Natural killer cell (primary cell): ENCODE measurements at places on chromosomes 5 and 9. TPM values are rescaled to one million over a fixed set of nuclear protein-coding genes. Genes with fewer than 3 reads are reported as not detected.
A peak's percentile ranks its signal among the peaks of the same experiment; 100 is the strongest.

The CCDC183 gene
- 0.65 TPM for total RNA-seq

The PAEP gene
- not detected for total RNA-seq

The ZNF608 gene
- 0.39 TPM for total RNA-seq

The MSX2 gene
- total RNA-seq = not detected

The BARHL1 gene
- total RNA-seq = not detected

The PROB1 gene
- 1.0 TPM for total RNA-seq

GRCh38 chr5:89864941-89865340 is 544.6 kb downstream of the CETN3 start:
- H3K36me3 ChIP-seq = no peaks in the 10 kb centered on the region
- H3K4me1 ChIP-seq = no peaks in the 10 kb centered on the region
- H3K27ac ChIP-seq = no peak overlapping the region
- H3K27me3 ChIP-seq = no peaks in the 10 kb centered on the region
- no peak for DNase-seq

DNA sequence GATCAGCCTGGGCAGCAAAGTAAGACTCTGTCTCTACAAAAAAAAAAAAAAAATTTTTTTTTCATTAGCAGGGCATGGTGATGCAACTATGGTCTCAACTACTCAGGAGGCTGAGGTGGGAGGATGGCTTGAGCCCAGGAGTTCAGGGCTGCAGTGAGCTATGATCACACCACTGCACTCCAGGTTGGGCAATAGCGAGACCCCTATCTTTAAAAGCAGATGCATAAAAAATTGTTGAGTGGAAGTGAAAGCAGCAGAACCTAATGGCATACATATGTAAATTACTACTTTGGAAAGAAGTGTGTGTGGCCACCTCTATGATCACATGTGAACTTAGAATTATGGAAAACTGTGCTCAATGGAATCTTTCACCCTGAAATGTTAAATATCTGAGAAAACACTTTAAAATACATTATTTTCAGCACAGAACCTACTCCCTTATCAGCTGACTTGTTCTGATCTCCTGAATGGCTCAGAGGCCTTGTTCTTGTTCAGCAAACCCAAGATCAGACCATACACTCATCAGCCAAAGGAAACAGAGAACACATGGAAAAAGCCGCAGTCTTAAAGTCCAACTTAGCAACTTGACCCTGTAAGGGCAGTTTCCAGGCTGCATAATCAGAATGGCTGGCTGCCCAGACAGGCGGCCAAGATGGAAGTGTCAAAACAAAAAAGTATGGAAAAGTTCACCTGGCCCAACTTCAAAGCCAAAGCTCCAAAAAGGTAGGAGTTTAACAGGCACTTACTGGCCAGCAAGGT is 56.5 kb downstream of the SIL1 start:
- no peaks in the 10 kb centered on the region for H3K27me3 ChIP-seq
- no peaks in the 10 kb centered on the region for H3K36me3 ChIP-seq
- H3K4me3 ChIP-seq = no peak overlapping the region
- no peaks in the 10 kb centered on the region for H3K4me1 ChIP-seq
- H3K27ac ChIP-seq = no peak overlapping the region

- no peak for DNase-seq
- H3K4me1 ChIP-seq = no peaks in the 10 kb centered on the region
- no peak overlapping the region for H3K27ac ChIP-seq
Measured at GRCh38 chr5:123873846-123874245, 361.9 kb downstream of the CSNK1G3 start.

GRCh38 chr5:84589926-84590325 is 205.2 kb upstream of the EDIL3 start:
- H3K36me3 ChIP-seq = no peaks in the 10 kb centered on the region
- no peak overlapping the region for H3K27ac ChIP-seq
- DNase-seq = no peak
- no peaks in the 10 kb centered on the region for H3K27me3 ChIP-seq
- no peak overlapping the region for H3K4me3 ChIP-seq

DNA sequence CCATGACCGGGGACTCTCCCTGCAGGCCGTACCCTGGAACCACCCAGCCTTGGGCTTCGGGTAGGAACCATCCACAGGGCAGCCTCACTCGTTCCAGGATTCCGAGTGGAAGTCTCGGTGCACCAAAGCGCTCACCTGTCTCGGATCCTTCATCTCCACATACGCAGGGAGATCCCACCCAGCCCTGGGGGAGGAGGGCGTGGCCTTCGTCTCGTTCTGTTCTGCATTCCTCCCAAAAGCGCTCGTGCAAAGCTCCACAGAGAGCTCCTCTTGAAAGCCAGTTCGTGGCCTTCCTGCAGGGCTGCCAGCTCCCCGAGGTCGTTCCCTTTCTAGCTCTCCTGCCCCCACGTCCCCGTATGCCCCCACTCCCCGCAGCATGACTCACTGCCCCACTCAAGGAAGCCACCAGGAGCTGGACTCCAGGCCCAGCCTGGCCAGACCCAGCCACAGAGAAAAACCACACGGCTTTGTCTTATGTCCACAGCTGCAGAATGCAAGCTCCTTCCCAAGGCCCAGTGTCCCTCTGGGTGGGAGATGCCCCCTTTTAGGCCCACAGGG is 65.0 kb upstream of the SARDH start:
- no peaks in the 10 kb centered on the region for H3K4me1 ChIP-seq
- no peak overlapping the region for H3K4me3 ChIP-seq
- H3K27ac ChIP-seq = no peak overlapping the region
- H3K27me3 ChIP-seq = no peaks in the 10 kb centered on the region
- DNase-seq = no peak

DNA sequence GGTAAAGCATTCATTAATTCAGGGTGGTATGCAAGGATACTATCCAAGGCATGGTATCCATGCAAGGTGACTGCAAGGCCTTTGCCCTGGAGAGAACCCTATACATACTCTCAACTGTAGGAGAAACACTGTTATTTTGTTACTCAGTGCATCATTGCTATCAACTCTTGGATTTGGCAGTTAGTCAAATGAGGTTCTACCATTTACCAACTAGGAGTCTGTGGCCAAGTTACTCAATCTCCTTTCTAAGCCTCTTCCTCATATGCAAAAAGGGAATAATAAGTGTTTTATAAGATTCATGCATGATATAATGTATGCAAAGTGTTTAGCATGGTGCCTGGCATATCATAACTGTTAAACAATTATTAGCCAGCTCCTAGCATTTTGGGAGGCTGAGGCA is 4.0 kb downstream of the PCDHGC3 start:
- no peak for DNase-seq
- peaks cover 30% of the 10 kb centered on the region for H3K27me3 ChIP-seq
- H3K36me3 ChIP-seq = no peaks in the 10 kb centered on the region
- peaks cover 21% of the 10 kb centered on the region for H3K4me1 ChIP-seq

DNA sequence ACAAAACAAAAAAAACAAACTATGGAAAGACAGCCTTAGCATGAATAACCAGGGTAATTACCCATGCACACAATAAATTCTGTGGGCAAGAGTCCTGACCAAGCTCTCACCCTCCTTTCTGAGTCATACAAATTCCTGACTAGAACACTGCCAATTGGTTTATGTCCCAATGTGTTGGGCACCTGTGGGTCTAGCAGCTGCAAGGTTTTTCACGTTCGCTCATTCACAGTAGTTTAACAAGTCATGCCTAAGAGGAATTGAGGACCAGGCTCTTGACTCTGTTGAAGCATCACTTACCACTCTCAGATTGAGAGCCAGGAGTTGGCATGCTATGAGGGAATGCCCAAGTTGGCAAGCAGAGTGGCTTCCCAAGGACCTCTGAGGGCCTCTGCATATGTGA is 205.5 kb upstream of the SLC24A2 start:
- H3K36me3 ChIP-seq = no peaks in the 10 kb centered on the region
- H3K27ac ChIP-seq = no peak overlapping the region
- H3K4me3 ChIP-seq = no peak overlapping the region
- H3K4me1 ChIP-seq = peaks cover 3% of the 10 kb centered on the region
- no peak for DNase-seq

GRCh38 chr9:30048396-30048795 is 2336.0 kb upstream of the ACO1 start:
- no peak overlapping the region for H3K27ac ChIP-seq
- no peaks in the 10 kb centered on the region for H3K4me1 ChIP-seq
- H3K27me3 ChIP-seq = no peaks in the 10 kb centered on the region
- no peaks in the 10 kb centered on the region for H3K36me3 ChIP-seq
- H3K4me3 ChIP-seq = no peak overlapping the region

GRCh38 chr9:16484180-16484579 is 386.3 kb downstream of the BNC2 start:
- no peak overlapping the region for H3K4me3 ChIP-seq
- no peak overlapping the region for H3K27ac ChIP-seq
- H3K36me3 ChIP-seq = no peaks in the 10 kb centered on the region
- no peak for DNase-seq
- H3K4me1 ChIP-seq = no peaks in the 10 kb centered on the region
- no peaks in the 10 kb centered on the region for H3K27me3 ChIP-seq

DNA sequence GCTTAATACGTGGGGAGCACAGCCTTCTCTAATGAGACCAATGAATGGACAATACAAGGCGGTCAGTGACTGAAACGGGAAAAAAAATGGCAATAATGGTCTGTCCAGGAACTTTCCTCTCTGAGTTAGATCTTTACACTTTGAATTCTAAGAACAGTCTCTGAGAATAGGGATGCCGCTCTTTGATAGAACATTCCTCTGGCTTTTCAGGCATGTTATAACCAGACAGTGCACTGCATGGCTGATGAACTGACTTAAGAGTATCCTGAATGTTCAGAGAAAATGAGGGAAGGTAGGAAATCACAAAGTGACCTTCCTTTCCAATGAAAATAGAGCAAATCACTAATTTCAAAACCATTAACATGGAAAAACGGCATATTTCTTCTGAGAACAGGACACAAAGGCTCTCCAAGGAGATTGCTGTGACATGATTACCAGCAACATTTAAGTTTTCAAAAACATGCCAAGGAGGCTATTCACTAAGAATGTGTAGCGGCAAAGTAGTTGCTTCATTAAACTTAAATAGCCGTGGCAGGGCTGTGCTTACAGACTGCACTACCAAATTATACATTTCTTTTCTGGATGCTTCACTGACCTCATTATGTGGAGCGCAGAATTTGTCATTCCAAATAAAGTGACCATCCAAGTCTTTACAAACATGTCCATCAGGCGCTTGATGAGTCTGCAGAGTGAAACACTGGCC is 105.9 kb downstream of the MARCHF3 start:
- H3K27me3 ChIP-seq = no peaks in the 10 kb centered on the region
- no peak overlapping the region for H3K27ac ChIP-seq
- DNase-seq = no peak

- no peaks in the 10 kb centered on the region for H3K36me3 ChIP-seq
- H3K27ac ChIP-seq = no peak overlapping the region
- H3K27me3 ChIP-seq = no peaks in the 10 kb centered on the region
- no peak for DNase-seq
- no peak overlapping the region for H3K4me3 ChIP-seq
Measured at GRCh38 chr5:161165998-161166660, 314.1 kb upstream of the ATP10B start.

DNA sequence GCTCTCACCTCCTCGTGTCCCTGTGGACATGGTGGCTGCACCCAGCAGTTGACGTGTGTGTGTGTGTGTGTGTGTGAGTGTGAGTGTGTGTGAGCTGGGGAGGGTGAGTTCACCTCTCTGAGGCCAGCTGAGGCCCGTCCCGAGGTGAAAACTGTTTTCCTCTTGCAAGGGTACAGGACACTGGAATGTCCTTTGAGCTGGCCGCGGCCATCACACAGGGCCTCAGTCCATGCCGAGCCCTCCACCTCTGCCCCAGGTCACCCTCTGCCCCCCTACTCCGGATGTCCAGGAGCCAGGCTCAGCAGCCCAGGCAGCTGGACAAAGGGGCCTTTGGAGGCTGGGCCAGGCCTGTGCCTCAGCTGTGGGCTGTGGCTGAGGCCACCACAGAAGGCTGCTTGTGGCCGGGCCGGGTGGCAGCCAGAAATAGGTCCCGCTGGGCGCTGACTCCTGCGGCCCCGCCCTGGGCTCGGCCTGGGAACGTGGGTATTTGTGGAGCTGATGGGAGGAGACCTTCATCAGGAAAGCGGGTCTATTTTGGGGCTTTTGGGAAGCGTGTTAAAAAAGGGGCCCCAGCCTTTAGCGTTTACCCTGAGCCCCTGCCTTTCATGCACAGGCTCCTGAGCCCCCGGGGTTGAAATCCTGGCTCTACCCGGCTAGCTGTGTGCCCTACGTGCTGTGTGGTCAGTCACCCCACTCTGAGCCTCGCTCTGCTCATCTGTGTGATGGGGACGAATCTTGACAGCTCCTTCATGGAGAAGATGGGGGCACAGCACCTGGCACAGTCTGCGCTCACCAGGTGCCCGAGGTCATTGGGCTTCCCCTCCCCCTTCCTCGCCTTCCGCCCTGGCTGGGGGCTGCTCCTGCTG is 75.1 kb upstream of the IER5L start:
- no peak for DNase-seq
- peaks cover 6% of the 10 kb centered on the region for H3K4me1 ChIP-seq
- no peaks in the 10 kb centered on the region for H3K36me3 ChIP-seq
- H3K27ac ChIP-seq = no peak overlapping the region
- no peak overlapping the region for H3K4me3 ChIP-seq

GRCh38 chr5:56585999-56586691 is 229.2 kb upstream of the MAP3K1 start:
- no peak overlapping the region for H3K4me3 ChIP-seq
- no peaks in the 10 kb centered on the region for H3K36me3 ChIP-seq
- no peak for DNase-seq
- H3K27me3 ChIP-seq = no peaks in the 10 kb centered on the region
- no peak overlapping the region for H3K27ac ChIP-seq

DNA sequence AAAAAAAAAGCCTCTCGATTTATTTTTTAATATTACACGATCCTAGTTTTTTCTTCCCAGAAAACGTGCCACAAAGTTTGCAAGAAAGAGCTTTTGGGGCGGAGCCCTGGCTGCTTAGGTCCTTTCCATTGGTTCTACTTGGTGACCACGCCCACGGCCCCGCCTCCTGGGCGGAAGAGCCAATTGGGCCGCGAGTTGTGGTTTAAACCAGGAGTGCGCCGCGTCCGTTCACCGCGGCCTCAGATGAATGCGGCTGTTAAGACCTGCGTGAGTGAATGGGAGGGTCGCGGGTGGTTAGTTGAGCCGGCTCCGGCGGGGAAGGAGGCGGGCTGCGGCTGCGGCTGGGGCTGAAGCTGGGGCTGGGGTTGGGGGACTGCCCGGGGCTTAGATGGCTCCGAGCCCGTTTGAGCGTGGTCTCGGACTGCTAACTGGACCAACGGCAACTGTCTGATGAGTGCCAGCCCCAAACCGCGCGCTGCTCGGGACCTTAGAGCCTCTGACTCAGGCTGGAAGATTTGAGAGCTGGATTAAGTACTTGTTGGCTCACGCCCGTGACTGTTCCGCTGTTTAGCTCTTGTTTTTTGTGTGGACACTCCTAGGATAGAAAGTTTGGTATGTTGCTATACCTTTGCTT is at the start of gene PTTG1:
Gene PTTG1 (plus strand): TSS at position 231 of the 634 bp plus-strand sequence. CDS start 458 bp downstream, outside the sequence.
- peak; percentile 92 for DNase-seq
- peak within 1 kb of the TSS; percentile 63 for H3K4me3 ChIP-seq
- H3K27me3 ChIP-seq = no peaks in the 10 kb centered on the region
- H3K27ac ChIP-seq = peak within 1 kb of the TSS; percentile 83
- no peaks in the 10 kb centered on the region for H3K36me3 ChIP-seq

GRCh38 chr9:105341434-105342146 is 97.1 kb downstream of the SLC44A1 start:
- H3K36me3 ChIP-seq = peaks cover 3% of the 10 kb centered on the region
- no peaks in the 10 kb centered on the region for H3K27me3 ChIP-seq

GRCh38 chr5:135395866-135396265 is 3.2 kb downstream of the MACROH2A1 start:
- no peak for DNase-seq
- H3K27me3 ChIP-seq = no peaks in the 10 kb centered on the region
- H3K4me1 ChIP-seq = peaks cover 63% of the 10 kb centered on the region

GRCh38 chr9:29830821-29831220 is 2257.5 kb upstream of the C9orf72 start:
- no peaks in the 10 kb centered on the region for H3K4me1 ChIP-seq
- no peaks in the 10 kb centered on the region for H3K36me3 ChIP-seq
- DNase-seq = no peak
- H3K4me3 ChIP-seq = no peak overlapping the region
- H3K27me3 ChIP-seq = no peaks in the 10 kb centered on the region
